ENCODE measurements at places on chromosomes 2 and 18. TPM values are rescaled to one million over a fixed set of nuclear protein-coding genes. Genes with fewer than 3 reads are reported as not detected.

The PRSS56 gene
- total RNA-seq = not detected

DNA sequence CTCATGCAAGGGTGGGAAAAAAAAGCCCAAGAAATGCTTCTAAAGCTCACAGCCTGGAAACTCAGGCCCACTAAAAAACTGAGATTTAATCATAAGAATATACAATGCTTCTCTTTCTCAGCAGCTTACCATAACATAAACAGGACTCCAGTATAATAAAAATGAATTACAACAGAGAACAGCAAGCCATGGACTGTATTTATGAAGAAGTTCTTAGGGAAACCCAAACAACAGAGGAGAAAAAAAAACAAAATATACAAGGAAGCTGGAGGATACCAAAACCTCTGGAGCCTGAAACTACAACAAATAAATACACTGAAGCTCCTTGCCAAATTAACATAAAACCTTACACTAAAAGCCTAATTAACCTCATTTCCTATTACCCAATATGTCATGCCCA is 187.8 kb downstream of the RDH14 start:
- H3K27ac ChIP-seq = no peak overlapping the region
- H3K36me3 ChIP-seq = no peaks in the 10 kb centered on the region
- no peaks in the 10 kb centered on the region for H3K27me3 ChIP-seq
- peaks cover 15% of the 10 kb centered on the region for H3K4me1 ChIP-seq

- no peak overlapping the region for H3K27ac ChIP-seq
- no peak overlapping the region for H3K4me3 ChIP-seq
- 0 out of 2 replicates have a peak, but pooled peaks cover 3% of the 10 kb centered on the region for H3K4me1 ChIP-seq
- no peaks in the 10 kb centered on the region for H3K36me3 ChIP-seq
Observed at GRCh38 chr2:178223806-178224205, 29.5 kb downstream of the OSBPL6 start.

- H3K36me3 ChIP-seq = no peaks in the 10 kb centered on the region
- no peak for DNase-seq
- no peaks in the 10 kb centered on the region for H3K27me3 ChIP-seq
- H3K27ac ChIP-seq = no peak overlapping the region
Observed at GRCh38 chr18:39870591-39870990, 2084.4 kb upstream of the PIK3C3 start.

DNA sequence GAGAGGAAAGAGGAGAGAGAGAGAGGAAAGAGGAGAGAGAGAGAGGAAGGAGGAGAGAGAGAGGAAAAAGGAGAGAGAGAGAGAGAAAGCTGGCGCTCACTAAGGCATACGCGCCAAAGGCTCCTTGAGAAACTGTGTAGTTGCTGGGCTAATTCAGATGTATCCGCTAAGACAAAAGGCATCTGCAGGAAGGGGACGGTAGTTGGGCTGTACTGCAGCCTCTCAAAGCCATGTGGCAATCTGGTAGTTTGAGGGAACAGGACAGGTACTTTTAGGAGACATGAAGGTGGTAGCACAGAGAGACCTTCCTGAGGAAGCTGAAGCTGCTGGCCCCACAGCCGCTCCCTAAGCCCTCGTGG is 31.6 kb downstream of the THNSL2 start:
- no peak for DNase-seq
- H3K27me3 ChIP-seq = peaks cover 16% of the 10 kb centered on the region
- no peaks in the 10 kb centered on the region for H3K4me1 ChIP-seq
- H3K4me3 ChIP-seq = no peak overlapping the region
- no peaks in the 10 kb centered on the region for H3K36me3 ChIP-seq

The MALL gene
- total RNA-seq = not detected

- DNase-seq = no peak
- no peaks in the 10 kb centered on the region for H3K27me3 ChIP-seq
- no peak overlapping the region for H3K27ac ChIP-seq
- no peak overlapping the region for H3K4me3 ChIP-seq
- peaks cover 14% of the 10 kb centered on the region for H3K4me1 ChIP-seq
- peaks cover 11% of the 10 kb centered on the region for H3K36me3 ChIP-seq
Observed at GRCh38 chr2:197075754-197076337, 149.3 kb upstream of the PGAP1 start.

The SMYD1 gene
- total RNA-seq = not detected

The SIX3 gene
- total RNA-seq = not detected

DNA sequence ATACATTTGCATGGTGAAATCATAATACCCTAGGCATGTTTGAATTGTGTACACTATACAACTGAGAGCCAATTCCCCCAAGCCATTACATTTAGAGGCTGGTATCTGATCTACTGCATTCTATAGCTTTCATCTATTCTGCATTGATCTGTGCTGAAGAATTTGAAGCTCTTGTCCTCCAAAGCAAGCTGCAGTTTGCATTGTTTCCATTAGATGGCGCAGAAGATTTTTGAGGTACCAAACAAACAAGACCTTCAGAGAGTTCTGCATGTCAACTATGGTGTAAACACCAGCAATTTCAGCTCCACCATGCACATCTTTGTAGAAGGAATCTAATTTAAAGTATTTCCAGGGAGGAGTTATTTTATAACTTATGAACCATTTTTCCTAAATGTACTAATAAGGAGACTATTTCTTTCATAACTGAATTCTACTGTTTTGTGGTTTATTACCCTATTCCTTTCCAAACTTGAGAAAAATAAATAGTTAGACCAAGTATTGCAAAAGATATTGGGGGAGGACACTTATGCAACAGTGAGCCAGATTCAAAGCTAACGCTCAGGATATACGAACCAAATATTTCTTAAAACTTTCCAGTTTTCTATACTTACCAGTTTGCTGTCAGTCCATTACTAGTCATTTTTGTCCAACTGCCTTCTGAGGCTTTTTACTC is 761.8 kb upstream of the ACVR2A start:
- H3K4me1 ChIP-seq = no peaks in the 10 kb centered on the region
- no peaks in the 10 kb centered on the region for H3K36me3 ChIP-seq

DNA sequence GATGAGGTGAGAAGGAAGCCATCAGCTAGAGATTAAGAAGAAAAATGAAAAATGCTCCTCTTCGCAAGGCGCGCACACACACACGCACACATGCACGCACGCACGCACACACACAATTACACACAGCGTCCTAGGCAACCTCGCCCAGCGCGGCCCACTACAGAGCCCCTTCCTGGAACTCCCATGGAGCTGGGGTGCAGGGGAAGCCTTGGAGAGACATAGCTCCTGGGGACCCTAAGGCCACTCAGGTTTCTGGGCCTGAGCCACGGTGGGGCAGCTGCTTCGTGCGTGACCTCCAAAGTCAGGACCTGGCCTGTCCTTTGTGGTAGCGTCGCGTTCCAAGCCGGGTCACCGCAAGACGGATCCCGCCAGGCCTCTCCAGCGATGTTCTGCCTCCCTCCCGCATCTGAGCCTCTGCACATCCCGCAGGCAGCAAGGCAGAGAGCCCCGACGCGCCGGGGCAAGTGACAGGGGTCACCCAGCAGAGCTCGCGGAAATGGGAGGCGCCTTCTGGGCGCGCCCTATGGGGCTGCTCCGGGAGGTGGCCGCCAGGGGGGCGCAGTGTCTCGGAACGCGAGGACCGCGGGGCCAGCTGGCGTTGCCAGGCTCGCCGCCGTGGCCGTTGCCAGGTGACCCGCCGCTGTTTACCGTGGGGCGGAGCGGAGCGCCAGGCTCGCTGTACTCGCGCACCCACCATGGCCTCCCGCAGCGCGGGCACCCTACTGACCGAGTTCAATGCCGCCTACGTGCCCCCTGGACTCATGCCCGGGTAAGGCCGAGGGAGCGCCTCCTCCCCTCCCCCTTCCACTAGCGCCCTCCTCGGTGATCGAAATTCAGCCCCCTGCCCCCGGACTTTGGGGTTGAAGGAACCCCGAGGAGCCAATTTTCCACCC is 79.0 kb downstream of the CIB4 start:
- H3K27ac ChIP-seq = no peak overlapping the region
- no peaks in the 10 kb centered on the region for H3K36me3 ChIP-seq
- H3K4me3 ChIP-seq = peak overlapping the region; percentile 10
- peaks cover 14% of the 10 kb centered on the region for H3K4me1 ChIP-seq
- H3K27me3 ChIP-seq = peaks cover 70% of the 10 kb centered on the region
